Suppressor macrophage (primary cell): ENCODE measurements at places on chromosomes 1 and 21.

DNA sequence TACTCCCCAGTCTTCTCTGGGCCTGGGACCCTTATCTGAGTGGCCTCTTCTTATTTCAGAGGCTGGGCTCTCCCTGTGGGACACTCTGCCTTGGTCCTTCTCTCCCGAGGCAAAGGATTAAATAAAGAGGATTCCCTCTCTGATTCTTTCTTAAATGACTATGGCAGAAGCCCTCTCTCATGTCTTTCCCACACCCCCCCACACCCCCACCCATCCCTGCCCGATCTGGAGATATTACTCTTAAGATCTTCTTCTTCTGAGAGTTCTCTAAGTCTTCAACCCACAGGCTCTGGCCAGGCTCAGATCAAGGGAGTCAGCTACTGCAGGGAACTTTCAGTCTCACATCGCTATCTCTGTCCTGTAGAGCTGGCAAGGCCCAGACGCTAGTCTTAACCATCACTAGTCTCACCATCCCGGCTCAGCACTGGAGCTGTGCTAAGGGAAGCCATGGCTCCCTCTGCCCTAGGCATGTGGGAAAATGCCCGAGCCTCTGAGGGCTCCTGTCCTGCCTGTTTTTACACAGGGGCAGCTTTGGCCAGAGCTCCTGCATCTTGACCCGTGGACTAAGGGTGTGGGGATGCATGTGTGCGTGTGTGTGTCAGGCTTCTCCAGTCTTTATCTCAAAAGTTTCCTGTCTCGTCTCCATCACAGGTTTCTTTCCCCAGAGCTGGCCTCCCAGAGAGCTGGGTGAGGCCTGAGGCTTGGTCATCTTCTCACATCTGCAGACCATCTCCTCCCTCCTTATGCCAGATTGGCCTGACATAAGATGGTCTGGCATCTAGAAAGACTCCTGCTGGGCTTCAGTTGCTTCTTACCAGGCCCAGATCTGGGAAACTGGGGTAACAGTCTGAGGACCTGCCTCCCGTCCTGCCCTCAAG is 36.7 kb downstream of the LGR6 start:
- DNase-seq, result no peak

GRCh38 chr21:36186081-36186480 is 29.5 kb downstream of the DOP1B start:
- DNase-seq, result peak; percentile 58

- peak; percentile 88 for DNase-seq
Observed at GRCh38 chr21:44907966-44908895, 12.5 kb downstream of the ITGB2 start.

GRCh38 chr1:22875841-22876240 is 96.8 kb downstream of the LACTBL1 start:
- DNase-seq, result no peak
